ENCODE measurements at places on chromosomes 11 and 22. TPM values are rescaled to one million over a fixed set of nuclear protein-coding genes. Genes with fewer than 3 reads are reported as not detected.

The LMO1 gene
- total RNA-seq = not detected

The FGF19 gene
- total RNA-seq = 0.17 TPM

DNA sequence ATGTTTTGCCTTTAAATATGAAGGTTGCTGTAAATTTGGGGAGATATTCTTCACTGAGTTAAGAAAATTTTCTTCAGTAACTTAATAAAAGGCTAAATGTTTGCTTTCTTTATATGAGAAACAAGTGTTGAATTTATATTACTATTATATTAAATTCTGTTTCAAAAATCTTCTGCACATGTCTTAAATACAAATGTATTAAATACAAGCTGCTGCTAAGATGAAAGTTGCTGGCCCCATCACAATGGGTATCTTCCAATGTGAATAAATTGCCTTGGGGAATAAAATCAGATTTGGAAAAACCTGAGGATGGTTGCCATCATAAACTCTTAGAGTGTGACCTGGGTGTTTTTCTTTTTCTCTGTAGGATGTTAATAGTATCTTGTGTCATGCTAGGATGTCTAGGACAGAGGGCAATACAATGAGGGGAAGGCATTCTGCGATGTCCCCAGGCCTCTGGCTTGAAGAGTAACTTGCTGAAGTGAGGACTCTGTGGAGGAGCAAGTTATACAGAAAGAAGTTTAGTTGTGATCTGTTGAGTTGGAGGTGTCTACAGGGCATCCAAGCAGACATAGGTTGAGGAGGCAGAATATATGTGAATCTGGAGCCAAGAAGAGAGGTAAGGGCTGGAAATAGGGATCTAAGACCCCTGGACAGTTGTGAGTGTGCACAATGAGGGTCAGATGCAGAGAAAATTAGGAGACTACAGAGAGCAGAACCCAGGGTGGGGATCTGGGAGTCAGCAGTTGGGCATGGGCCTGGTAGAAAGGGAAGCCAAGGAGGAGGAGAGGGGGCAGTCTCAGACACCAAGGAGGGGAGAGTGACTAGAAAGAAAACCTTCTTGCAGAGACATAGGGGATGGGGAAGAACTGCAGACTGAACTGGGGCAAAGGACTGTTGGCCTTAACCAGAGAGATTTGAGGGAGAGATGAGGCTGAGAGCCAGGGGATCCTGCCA lies 4.8 kb downstream of the IGLL5 start:
- no peak for DNase-seq

DNA sequence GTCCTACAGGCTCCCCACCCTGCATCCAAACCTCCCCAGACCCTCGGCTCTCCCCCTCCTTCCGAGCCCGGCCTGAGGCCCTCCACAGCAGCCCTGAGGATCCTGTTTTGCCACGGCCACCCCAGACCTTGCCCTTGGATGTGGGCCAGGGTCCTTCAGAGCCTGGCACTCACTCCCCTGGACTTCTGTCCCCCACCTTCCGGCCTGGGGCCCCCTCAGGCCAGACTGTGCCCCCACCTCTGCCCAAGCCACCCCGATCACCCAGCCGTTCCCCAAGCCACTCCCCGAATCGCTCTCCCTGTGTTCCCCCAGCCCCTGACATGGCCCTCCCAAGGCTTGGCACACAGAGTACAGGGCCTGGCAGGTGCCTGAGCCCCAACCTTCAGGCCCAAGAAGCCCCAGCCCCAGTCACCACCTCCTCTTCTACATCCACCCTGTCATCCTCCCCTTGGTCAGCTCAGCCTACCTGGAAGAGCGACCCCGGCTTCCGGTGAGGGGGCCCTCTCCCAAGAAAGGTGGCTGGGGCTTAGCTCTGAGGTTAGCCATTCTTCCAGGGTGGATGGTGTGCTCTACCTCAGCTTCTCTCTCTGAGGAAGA lies 2.9 kb downstream of the INPP5J start:
- DNase-seq = no peak

DNA sequence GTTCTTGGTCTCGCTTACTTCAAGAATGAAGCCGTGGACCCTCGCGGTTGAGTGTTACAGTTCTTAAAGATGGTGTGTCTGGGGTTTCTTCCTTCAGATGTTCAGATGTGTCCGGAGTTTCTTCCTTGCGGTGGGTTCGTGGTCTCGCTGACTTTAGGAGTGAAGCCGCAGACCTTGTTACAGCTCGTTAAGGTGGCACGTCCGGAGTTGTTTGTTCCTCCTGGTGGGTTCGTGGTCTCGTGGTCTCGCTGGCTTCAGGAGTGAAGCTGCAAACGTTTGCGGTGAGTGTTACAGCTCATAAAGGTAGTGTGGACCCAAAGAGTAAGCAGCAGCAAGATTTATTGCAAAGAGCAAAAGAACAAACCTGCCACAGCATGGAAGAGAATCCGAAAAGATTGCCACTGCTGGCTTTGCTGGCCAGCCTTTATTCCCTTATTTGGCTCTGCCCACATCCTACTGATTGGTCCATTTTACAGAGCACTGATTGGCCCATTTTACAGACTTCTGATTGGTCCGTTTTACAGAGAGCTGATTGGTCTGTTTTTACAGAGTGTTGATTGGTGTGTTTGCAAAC lies 27.1 kb upstream of the NXPE2 start:
- DNase-seq = no peak

GRCh38 chr11:96798445-96798844 lies 408.6 kb downstream of the JRKL start:
- DNase-seq = no peak

GRCh38 chr11:77113382-77114088 lies 10.9 kb downstream of the OMP start:
- no peak for DNase-seq

The PHF21B gene
- 0.27 TPM for total RNA-seq

DNA sequence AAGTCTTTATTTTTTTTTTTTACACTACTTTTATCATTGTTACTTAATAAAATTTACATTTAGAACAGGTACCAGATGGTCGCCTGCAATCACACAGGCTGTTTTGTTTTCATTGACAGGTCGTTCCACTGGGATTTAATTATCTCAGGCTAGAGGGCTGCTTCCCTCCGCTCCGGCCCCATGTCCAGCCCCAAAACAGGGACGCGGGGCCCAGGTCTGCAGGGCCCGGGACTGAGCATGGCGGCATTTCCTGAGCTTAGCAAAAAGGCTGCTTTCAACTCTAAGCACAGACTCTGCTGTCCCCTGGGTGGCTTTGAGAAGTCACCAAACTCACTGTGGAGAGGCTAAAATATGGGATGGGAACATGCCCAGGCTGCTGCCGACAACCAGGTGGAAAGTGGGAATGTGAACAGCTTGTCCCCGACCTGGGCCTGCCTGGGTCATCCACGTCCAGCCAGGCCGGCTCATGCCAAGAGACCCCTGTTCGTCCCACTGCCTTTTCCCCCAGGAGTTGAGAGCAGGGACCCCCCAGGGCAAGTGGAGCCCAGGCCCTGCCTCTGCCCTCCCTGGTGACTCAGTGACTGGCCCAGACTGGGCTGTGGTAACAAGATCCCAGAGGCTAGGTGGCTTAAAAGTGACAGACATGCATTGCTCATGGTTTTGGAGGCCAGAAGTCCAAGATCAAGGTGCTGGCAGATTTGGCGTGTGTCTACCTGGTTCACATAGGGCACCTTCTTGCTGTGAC lies 150.0 kb downstream of the SHANK2 start:
- no peak for DNase-seq

GRCh38 chr11:1126491-1126926 lies 31.2 kb upstream of the MUC5AC start:
- DNase-seq = no peak

DNA sequence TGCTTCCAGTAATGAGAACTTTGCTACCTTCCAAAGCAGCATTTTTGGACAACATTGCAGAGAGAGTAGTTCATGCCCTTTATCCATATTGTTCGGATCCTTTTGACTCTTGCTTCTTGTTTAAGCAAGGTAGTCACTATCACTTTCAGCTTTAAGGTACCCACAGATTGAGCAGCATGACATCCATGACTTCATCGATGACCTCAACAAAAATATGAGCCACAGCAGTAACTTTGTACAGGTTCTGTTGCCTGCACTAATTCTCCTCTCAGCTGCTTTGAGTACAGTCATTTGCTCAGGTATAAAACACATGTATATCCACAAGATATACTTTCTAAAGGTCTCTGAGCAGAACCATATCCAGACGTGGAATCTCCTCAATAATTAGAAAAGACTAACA lies 546.3 kb downstream of the SOX6 start:
- DNase-seq = no peak

- no peak for DNase-seq
These were observed 239.0 kb upstream of the CCDC179 start for GRCh38 chr11:23099256-23099655.

DNA sequence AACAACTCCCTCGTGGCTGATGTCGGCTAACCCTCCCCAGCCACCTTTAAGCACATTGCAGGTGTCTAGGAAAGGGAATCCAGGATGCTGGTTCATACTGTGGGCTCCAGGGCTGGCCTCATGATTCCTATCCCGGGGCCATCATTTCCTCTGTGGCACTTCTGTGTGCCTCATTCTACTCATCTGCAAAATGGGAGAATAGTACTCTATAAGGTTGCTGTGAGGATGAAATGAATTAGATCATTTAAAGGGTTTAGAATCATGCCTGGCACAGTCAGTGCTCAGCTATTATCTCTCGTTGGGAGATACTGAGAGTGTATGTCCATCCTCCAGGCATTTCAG lies 4.3 kb upstream of the FADS3 start:
- DNase-seq = no peak

The MUC6 gene
- total RNA-seq = not detected

DNA sequence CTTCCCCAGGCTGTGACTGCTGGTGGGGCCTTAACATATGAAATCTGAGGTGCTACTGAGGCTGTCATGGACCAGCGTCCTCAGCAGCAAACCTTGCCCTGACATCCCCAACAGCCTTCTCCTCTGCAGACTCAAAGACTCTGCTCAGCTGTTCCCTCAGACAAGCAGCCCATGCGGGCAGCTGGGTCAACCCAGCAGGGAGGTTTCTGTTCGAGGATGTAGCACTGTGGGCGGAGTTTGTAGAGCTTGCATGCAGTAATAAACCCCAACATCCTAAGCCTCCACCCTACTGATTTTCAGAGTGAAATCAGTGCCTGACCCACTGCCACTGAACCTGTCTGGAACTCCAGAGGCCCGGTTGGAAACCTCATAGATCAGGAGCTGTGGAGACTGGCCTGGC lies 88.8 kb upstream of the XKR3 start:
- DNase-seq = no peak

- DNase-seq = peak; percentile 17
These were observed 30.2 kb downstream of the PPARA start for GRCh38 chr22:46180370-46181137.

The TEAD1 gene
- 90.2 TPM for total RNA-seq

The OR2AG1 gene
- total RNA-seq = not detected

The PLAAT2 gene
- total RNA-seq = 0.20 TPM

The RHBDD3 gene
- 21.4 TPM for total RNA-seq

- DNase-seq = no peak
These were observed 78.0 kb downstream of the PISD start for GRCh38 chr22:31583861-31584485.

DNA sequence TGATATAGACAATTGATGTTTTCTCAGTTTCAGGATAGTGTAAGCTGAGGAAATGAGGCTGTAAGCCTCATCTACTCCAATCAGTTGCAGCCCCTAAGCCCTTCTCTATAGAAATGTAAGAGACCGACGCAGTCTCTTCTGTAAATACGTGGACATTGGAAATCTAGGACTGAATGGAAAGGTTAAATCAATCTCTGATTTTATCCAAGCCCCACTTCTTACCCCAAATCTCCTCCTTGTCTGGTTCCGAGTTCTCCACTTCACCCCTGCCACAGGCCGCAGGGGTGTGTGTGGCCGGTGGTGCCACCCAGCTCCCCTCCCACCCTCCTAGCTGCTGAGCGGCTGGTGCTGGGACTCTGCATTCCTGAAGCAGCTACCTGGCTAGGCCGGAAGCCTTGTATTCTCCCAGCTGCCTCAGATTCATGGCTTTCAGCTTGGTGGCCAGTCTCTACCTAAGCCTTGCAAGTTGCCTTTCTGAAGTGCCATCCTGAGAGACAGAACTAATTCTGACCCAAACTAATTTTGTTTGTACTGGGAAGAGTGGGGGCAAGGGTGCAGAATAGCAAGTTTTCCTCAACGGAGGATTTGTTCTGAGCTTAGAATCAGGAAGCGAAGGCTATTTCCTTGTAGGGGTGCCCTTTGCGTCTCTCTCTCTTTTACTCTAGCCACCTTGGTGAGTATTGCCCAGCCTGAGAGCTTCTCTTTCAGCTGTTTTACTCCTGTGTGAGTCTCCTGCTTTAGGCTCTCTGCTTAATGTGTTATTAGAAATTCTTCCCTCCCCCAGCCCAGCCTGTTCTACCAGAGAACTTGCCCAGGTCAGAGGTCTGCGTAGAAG lies 749 bp downstream of the VWA5A start:
- peak; percentile 7 for DNase-seq

DNA sequence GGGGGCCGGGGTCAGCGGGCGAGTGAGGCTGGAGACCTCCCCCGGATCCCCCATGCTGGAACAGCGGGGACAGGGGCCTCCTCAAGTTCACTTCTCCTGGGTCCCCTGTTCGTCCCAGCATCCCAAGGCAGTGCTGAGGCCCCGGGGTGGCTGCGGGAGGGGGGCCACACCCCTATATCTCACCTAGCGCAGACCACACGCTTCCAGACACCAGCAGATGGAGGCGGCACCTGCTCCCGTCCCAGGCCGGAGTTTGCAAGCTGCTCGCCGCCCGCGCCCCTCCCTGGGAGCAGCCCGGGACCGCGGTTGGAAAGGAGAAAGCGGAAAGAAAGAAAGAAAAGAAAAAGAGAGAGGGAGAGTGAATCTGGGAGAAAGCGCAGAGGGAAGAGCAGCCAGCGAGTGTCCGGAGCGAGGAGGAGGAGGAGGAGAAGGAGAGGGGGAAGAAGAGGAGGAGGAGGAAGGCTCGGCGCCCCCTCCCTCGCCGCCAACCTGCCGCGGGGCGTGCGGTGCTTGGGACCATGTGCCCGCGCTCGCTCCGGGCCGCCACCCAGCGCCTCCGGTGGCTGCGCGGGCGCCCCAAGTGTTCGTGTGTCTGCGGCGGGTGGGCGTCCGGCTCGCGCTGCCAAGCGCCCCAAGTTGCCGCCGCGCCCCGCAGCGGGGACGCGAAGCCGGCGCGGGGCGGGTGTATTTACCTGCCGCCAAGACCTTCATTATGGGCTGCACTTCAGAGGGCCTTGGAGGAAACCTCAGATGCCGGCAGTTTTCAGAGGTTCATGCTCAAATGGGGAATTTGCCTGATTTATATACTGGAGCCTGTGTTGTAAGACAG lies at the start of gene LIF:
Gene LIF, minus strand, starts transcription at position 775 of the 829 bp plus-strand sequence. Its CDS starts 64 bp downstream, at position 711.
- no peak for DNase-seq

DNA sequence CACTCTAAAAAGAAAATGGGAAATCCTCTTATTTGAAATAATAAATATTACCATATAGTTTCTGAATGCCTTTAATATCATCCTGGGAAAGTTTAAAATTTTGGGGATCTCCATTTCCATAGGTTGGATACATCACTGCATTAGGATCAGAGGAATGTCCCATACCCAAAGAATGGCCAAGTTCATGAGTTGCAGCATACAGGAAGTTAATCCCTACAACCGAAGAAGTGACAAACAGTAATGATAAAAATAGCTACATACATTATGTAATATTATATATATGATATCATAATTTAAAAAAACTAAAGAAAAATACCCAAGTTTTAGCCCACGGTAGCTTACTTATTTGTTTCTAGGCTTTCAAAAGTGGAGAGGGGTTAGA lies 7.4 kb downstream of the MMP7 start:
- DNase-seq = no peak

The SLC17A6 gene
- total RNA-seq = not detected

The CNGA4 gene
- total RNA-seq = 0.07 TPM

GRCh38 chr22:49284931-49285330 lies 542.7 kb downstream of the BRD1 start:
- no peak for DNase-seq

Measured in foreskin keratinocyte (primary cell).